Substantia nigra (tissue), 51 donors: ENCODE measurements at places on chromosomes 12 and 14.

GRCh38 chr12:127126260-127126628, 1140.7 kb upstream of the TMEM132C start:
- DNase-seq: no peak

GRCh38 chr12:54232790-54233189, 44.0 kb upstream of the SMUG1 start:
- no peak for DNase-seq

DNA sequence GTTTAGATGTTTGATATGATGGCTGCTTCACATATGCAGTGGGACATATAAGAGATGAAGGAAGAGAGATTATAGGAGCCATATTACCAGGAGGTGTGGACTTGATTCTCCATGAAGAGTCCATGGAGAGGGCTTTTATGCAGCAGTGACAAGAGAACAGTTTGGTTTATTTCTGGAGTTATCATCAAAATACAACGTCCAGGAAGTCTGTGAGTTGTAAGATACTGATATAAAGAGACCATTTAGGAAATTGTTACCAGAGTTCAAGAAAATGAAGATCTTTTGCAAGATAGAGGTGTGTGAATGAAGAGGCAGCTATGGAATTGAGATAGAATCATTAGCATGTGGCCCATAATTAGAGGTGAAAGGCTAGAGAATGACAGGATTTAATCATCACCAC, 431.7 kb downstream of the NPAS3 start:
- DNase-seq: no peak

- DNase-seq: no peak
Measured at GRCh38 chr12:121216102-121216501, 6.2 kb downstream of the P2RX4 start.

GRCh38 chr12:40298341-40298740, 73.5 kb downstream of the LRRK2 start:
- DNase-seq: no peak

- DNase-seq: peak; percentile 40
Measured at GRCh38 chr14:52068615-52069306, at the start of gene NID2. Gene NID2 (minus strand): TSS chr14:52069059. CDS start chr14:52068994, 65 bp downstream.

- DNase-seq: no peak
Measured at GRCh38 chr12:111029732-111030131, 109.4 kb upstream of the MYL2 start.

- no peak for DNase-seq
Measured at GRCh38 chr14:101991352-101991751, 27.0 kb downstream of the DYNC1H1 start.
